ENCODE measurements at places on chromosomes 6 and 20.

GRCh38 chr20:24522452-24523330, 53.3 kb downstream of the SYNDIG1 start:
- DNase-seq = no peak

GRCh38 chr6:24664046-24664987, 2.4 kb downstream of the TDP2 start:
- DNase-seq = no peak

DNA sequence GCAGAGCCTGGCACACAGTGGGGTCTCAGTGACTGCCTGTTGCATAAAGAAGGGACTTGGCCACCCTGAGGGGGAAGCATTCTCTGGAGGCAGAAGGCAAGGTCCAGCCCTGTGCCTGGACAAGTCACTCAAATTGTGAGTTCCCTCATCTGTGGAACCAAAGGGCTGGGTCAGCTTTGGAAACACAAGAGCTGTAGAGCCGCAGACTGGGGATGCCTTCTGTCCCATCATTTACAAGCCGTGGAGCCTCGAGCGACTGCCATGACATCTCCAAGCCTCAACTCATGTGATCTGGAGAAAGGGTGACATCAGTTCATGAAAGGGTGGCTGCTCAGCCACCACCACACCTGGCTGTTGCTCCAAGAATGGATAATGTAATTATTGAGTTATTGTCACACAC, 20.4 kb upstream of the SIRPD start:
- no peak for DNase-seq

- no peak for DNase-seq
Measured at GRCh38 chr20:3340443-3340842, 67.0 kb downstream of the DNAAF9 start.

DNA sequence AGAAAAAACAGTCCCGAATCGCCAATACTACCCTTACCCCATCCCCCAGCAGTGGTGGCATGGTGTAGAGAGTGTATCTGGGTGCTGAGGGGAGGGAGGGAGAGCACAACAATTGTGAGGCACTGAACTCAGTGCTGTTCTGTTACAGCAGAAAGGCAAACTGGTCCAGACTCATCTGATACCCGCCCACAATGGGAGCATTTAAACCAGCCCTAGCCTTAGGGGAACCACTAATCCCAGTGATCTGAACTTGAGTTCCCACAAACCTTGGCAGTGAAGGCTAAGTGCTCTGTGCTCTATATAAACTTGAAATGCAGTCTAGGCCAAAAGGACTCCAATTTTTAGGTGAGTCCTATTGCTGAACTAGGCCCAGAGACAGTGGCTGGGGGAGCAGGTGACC, 666.4 kb upstream of the PTCHD4 start:
- DNase-seq = no peak

GRCh38 chr20:63320041-63320511, 27.1 kb downstream of the COL20A1 start:
- no peak for DNase-seq

GRCh38 chr6:90557006-90557405, 29.9 kb downstream of the MAP3K7 start:
- DNase-seq = no peak

- no peak for DNase-seq
Measured at GRCh38 chr6:90403489-90404381, 107.1 kb upstream of the BACH2 start.

DNA sequence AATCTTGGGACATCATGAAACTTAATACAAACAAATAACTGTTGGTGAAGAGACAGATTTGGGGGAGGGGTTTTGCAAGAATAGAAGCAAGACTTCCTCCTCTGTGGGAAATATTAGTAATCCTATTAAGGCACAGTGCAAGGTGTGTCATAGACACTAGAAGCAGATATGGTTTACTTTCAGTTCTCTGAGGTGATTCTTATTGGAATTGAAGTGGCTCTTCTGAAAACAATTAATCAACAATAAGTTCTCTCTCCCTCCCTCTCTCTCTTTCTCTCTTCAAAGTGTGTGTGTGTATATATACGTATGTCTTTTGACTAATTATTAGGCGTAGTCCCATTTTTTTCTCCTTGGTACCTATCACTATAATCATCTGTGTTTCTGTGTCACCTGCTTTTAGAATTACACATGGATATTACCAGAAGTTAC, 99.8 kb downstream of the HIVEP2 start:
- DNase-seq = peak; percentile 45

DNA sequence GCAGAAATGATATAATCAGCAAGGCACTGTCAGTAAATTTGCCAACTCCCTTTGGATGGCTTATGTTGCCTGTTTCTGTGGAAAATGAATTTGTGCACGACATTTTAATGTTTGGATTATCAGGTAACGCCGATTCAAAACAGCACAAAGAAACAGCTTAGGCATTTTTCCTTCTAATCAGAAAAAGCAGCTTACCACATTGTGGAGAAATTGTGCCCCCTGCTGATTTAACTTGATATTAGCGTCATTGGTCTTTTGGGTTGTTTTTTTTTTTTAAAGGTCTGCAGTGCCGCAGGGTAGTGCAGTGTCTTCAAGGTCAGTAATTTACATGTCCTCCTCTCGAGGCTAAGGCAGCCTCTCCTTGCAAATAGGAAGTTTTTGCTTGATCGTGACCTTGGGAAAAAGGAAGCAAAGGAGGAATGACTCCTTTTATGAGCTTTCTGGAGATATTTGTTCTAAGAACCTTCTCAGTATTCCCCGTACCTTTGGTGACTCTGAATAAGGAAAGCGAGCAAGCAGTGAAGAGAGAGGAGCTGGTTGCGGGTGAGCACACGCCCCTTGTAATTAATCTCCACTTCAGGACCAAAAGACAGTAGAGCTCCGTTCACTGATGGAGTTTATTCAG, 79.1 kb downstream of the ELOVL4 start:
- peak; percentile 29 for DNase-seq

GRCh38 chr20:50305636-50306477, 115.2 kb downstream of the CEBPB start:
- no peak for DNase-seq

DNA sequence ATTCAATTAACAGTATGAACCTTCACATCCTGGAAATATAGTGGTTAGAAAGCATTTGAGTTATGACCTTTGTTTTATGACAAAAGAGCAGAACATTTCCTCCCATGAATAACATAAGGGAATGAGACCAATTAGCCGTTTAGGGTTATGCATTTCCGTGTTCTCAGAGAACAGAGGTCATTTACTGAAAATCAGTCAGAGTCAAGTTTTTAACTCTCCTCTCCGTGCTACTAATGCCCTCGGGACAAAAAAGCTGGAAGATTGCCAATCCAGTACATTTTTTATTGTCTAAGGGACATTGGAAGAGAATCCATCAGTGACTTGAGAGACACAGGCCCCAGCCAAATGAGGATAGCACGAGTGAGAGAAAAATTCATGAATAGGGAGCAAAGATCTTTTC, 632.7 kb downstream of the RFPL4B start:
- no peak for DNase-seq

- DNase-seq = no peak
Measured at GRCh38 chr6:130466748-130467061, 100.9 kb downstream of the TMEM200A start.

DNA sequence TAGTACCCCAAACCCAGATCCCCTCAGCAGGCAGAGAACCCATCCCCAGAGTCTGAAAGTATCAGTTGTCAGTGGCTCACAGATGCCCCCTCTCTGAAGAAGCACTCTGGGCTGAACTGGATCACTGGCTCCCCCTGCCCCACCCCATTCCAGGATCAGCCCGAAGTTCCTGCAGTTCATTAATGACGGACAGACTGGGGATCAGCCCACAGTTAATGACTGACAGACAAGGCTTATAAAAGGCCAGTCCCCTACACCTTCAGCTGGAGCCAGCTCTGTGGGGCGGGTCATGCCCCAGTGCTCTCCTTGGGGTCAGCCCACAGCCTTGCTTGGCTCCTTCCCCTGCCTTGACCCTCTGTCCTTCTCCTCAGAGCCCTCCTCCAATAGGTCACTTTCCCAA, 21.7 kb downstream of the KIAA1755 start:
- no peak for DNase-seq

GRCh38 chr6:161954699-161955276, 680.9 kb upstream of the AGPAT4 start:
- DNase-seq = no peak
